ENCODE measurements at places on chromosomes 3 and 15.

DNA sequence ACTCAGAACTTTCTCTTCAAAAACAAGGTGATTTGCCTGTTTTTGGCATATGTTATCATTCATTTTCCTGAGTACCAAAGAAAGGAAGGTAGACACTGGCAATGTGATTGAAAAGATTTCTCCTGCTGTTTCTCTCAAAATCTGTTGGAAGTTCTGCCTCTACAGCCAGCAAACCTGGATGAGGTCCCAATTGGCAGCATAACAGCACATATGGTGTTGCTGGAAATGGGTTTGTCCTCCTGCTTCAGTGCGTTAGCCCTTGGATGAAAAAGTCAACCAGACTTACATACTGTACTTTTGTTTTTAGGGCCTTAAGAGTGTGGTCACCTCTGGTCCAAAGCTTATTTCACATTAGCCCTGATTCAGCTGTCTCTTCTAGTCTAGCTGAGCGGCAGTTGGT is 237.6 kb upstream of the MME start:
- DNase-seq: no peak

DNA sequence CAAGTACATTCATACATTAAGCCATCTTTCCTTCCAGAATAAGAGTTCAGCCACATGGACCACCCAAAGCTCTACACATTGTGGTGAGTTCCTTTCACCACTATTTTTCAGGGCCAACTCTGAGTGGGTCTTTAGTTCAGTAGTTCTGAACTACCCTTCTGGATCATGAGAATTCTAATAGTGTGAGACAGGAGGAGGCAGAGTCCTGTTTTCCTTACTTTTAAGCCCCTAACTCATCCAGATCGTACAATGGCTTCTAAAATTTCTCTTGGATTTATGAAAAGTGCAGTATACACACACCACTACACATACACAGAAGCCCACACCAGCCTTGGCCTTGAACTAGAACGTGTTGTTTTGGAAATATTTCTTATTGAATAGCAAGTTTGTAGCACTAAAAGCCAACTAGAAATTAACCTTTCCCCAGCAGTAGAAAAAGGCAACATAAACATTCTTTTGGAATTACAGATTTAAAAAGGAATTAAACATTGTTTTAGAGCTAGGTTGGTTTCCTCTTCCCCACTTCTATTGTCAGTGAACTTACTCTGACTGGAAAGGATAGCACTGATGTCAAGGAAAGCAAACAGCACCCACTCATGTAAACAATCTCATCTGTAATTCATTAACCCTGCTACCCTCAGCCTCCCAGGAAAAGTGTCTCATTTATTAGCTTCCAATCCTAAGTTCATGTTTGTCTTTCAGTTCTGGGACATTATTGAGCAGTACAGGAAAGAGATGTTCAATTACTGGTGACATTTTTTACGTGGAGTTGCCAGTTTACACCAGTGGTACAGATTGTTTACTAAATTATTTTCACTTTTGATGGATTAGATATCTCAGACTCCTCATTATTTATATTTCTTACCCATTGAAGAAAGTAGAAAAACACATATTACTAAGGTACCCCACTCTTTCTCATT is 95.7 kb upstream of the AGTR1 start:
- DNase-seq: no peak

DNA sequence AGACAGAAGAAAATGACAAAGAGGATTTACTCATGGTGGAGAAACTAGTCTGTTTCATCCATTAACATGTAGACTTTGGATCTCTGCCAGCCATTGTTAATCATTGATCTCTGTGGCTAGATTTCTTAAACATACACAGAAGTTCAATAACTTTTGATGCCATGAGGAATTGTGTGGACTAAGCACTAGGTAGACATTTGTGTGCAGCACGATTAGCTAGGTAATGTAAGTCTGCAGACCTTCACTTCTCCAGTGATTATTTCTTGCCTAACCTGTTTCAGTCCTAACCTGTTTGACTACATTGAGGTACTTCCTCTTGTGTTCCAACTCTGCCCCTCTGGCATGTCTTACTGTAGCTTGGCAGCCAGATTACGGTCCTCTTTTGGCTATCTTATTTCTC is 928.5 kb upstream of the ROBO1 start:
- no peak for DNase-seq

DNA sequence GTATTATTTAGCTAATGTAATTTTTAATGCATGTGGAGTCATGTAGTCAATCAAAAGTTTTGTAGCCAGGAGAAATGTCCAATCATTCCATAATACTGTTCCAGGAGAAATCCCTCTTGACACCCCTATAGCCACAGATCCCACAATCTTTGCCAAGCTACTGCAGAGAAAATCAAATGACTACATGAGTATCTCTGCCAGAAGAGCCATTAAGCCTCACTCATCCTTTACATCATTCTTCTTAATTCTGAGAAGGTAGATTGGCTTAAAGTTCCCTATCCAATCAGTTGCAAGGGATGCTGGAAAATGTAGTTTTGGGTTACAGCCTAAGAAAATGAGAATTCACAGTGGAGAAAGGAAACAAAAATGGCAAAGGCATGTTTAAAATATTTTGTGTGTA is 502.1 kb downstream of the ZBBX start:
- no peak for DNase-seq

DNA sequence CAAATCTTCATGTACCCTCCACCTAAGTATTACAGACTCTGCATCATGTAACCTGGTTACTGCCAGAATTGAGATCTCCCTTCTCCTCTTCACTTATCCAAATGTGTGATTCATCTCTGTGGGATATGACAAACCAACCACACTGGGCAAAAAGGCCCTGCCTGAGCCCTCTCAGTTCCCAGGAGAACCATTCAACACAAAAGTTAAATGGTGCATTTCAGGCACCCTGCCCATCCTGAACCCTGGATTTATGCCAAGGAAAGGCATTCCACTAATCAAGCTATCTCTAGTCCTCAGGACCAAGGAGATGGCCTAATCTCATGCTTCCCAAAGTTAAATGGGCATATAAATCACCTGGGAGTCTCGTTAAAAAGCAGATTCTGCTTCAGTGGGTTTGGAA is 108.5 kb downstream of the TNIK start:
- DNase-seq: no peak
